ELF-1 (cell line): ENCODE measurements at places on chromosomes 7 and 10.

DNA sequence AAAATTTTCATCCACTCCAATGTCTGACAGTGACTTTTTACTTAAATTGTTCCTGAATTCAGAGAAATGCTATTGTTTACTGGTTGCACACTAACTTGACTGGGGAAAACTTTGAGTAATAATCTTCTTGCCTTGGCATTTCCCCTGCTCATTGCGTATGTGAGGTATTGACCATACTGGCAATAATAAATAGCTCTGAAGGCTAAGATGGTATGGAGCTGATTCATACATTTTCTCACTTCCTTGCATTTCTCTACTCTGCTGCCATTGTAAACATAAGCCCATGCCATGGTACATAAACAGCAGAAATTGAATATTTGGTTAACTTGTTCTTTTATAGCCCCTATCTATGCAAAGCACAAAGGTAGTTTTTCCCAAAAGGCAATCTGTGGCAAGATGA lies 290.0 kb downstream of the RNLS start:
- no peak for DNase-seq

GRCh38 chr7:81527651-81528050 lies 242.2 kb downstream of the HGF start:
- DNase-seq: no peak

DNA sequence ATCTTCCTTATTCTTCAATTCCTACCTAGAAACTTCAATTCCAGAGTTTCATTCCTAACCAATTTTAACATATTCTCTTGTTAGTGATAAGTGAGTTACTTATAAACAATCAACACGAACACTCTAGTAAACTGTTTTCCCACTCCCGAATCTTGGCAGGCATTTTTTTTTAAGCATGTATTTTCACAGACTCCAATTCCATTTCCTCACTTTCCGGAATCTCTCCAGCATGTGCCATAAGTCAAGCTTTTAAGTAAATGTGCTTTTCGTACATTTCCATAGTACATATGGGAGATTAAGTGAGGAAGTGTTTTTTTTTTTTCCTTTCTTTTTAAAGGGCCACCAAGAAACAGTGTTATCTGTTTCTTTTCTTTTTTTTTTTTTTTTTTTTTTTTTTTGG lies 89.1 kb downstream of the FGFR2 start:
- no peak for DNase-seq

DNA sequence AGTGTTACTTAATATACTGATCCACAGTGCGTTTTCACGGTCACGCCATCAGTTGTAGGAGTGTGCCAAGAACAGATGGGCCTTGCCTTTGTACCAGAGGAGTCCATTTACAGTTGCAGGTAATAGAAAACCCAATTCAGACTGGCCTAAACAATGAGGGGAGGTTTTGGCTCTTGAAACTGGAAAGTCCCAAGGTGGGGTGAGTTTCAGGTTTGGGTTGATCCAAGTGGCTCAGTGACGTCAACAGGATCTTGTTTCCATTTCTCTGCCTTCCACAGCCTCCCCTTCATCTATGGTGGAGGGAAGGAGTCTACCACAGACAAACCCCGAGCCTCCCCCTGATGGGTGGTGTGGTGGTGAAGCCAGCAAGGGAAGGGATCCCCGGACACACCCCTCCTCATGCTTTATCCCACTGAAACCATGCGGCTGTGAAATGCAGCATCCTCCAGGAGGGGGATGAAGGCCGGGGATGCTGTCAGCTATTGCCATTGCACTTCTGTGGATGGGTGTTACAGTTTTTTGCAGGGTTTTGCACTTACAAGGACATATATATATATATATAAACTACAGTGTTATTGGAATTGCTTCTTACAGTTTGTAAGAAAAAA lies 14.8 kb upstream of the SH2D4B start:
- DNase-seq: no peak

- no peak for DNase-seq
These were observed 64.8 kb downstream of the CD36 start for GRCh38 chr7:80703272-80703671.

DNA sequence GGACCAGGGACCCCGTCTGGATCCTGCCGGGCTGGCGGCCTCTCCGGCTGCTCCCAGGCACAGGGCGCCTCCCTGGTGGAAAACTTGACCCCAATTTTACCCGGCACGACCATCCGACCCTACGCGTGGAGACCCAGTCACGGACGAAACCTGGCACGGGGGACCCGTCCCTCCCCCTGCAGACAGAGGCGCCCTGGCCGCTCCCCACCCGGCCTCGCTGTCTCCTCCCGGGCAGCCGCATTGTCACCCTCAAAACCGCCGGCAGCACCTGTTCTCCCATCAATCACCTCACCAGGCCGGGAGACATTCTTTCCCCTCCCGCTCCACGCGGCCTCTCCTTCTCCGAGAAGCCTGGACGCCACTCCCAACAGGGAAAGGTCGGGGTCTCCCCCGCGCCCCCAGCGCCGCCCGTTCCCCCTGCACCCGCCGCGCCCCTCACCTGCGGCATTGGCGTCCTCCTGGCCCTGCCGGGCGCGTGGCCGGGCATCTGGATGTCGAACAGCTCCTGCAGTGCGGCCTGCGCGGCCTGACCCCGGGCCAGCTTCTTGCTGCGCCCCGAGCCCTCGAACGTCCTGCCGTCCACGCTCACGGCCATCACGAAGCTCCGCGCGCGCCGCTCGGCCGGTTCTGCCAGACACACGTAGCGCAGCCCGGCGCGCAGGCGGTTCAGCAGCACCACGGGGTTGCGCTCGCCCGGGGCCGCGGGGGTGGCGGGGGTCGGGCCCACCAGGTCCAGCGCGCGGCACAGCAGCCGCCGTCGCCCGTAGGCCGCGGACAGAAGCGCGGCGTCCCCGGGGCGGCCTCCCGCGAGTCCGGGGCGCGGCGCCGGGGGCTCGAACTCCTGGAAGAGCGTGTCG lies 306.6 kb downstream of the WDR37 start:
- DNase-seq: no peak

- DNase-seq: no peak
These were observed 482.2 kb upstream of the C7orf33 start for GRCh38 chr7:148108381-148108780.

GRCh38 chr7:143346018-143346417 lies 16.5 kb downstream of the FAM131B start:
- no peak for DNase-seq

DNA sequence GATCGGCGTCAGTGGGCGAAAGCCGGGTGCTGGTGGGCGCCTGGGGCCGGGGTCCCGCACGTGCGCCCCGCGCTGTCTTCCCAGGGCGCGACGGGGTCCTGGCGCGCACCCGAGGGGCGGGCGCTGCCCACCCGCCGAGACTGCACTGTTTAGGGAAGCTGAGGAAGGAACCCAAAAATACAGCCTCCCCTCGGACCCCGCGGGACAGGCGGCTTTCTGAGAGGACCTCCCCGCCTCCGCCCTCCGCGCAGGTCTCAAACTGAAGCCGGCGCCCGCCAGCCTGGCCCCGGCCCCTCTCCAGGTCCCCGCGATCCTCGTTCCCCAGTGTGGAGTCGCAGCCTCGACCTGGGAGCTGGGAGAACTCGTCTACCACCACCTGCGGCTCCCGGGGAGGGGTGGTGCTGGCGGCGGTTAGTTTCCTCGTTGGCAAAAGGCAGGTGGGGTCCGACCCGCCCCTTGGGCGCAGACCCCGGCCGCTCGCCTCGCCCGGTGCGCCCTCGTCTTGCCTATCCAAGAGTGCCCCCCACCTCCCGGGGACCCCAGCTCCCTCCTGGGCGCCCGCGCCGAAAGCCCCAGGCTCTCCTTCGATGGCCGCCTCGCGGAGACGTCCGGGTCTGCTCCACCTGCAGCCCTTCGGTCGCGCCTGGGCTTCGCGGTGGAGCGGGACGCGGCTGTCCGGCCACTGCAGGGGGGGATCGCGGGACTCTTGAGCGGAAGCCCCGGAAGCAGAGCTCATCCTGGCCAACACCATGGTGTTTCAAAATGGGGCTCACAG lies 1.1 kb downstream of the EGFR start:
- DNase-seq: peak; percentile 45

- peak; percentile 61 for DNase-seq
These were observed 163.6 kb downstream of the DNAJB6 start for GRCh38 chr7:157500171-157500960.

DNA sequence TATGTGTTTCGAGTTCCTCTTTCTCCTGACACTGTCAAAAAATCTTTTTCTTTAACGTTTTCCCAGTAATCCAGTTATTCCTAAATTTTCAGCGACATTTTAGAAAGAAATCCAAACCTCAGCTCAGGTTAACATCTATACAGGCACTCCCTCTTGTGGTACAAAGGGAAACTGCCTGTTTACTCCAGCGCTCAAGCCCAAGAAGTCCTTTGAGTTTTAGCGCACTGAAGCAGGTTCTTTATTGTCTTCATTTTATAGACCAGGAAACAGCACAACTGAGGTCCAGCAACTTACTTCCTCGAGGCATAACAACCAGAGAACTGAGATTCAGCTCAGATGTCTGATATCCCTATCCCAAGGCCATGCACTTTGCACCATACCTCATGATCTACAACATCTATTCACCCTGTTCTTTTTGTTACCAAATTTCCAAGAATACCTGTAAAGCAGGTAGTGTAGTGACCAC lies 287.2 kb upstream of the MKLN1 start:
- DNase-seq: peak; percentile 70
